ENCODE measurements at places on chromosomes 4 and X. TPM values are rescaled to one million over a fixed set of nuclear protein-coding genes. Genes with fewer than 3 reads are reported as not detected.

- no peak for DNase-seq
Observed at GRCh38 chrX:122941806-122942205, 242.3 kb upstream of the GRIA3 start.

The PITX2 gene
- not detected for total RNA-seq

DNA sequence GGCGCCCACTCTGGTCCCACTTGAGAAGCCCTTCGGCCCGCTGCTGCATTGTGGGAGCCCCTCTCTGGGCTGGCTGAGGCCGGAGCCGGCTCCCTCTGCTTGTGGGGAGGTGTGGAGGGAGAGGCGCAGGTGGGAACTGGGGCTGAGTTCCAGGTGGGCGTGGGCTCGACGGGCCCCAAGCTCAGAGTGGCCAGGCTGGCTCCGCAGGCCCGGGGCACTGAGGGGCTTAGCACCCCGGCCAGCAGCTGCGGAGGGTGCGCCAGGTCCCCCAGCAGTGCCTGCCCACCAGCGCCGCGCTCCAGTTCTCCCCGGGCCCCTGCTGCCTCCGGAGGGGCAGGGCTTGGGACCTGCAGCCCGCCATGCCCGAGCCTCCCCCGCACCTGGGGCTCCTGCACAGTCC, 65.2 kb upstream of the SMIM10 start:
- no peak for DNase-seq

GRCh38 chr4:6616087-6616995, 24.1 kb upstream of the MRFAP1 start:
- no peak for DNase-seq

DNA sequence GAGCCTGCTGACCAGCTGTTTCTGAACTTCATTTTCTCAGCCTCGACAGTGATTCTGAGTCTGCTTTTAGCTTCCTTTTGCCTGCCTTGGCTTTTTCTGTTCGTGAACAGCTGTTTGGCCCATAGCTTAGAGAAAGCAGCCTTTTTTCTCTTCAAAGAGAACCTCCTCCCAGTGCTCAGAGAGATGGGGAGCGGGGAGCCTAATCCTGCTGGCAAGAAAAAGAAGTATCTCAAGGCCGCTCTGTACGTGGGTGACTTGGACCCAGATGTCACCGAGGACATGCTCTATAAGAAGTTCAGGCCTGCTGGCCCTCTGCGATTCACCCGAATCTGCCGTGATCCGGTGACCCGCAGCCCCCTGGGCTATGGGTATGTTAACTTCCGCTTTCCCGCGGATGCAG, 756 bp downstream of the PABPC5 start:
- DNase-seq = no peak

DNA sequence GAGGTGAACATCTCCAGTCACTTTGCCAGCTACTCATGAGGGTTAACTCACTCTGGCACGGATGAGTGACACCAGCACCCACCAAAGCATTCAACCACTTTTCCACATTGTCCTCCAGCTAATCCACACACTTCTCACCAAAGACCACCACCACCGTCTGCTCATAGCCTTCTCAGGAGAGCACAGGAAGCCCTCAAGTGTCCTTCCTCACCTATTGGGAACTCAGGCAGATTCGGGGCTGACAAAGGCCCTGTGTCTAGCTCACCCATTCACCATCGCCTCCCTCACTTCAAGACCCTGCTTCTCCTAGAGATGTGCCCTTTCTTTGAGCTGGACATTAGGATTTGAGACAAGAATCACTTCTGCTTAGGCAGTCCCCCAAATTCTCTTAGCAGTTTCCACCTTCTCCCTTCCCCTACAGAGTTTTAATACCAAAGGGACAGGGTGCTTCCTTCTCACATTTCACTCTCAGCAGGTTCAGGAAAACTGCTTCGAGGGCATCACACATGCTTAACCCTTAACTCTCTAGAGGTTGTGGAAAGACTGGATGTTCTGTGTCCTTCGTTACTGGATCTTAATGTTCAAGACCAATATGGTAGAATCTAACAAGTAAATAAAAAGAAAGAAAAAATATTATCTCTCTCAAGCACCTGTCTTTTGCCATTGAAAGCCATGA, 11.0 kb downstream of the RXFP1 start:
- no peak for DNase-seq

The OPHN1 gene
- total RNA-seq = not detected

GRCh38 chr4:6110681-6111353, 89.5 kb downstream of the JAKMIP1 start:
- no peak for DNase-seq

The CLCN4 gene
- not detected for total RNA-seq

The UFSP2 gene
- 14.5 TPM for total RNA-seq

DNA sequence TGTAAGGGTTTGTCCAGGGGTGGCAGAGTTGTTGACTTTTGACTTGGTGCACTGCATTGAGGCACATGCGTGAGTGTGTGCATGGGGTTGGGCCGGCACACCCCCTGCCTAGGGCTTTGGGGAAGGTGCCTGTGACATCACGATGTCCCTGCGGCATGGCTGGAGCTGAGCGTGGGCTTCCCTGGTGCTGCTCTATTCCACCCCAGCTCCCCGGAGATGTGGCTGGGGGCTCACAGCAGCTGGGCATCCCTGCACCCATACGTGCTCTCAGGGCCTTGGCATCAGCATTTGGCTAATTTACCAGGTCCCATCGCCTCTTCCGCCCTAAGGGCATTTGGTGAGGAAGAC, 5.7 kb downstream of the PSAPL1 start:
- no peak for DNase-seq

The SPANXD gene
- not detected for total RNA-seq

DNA sequence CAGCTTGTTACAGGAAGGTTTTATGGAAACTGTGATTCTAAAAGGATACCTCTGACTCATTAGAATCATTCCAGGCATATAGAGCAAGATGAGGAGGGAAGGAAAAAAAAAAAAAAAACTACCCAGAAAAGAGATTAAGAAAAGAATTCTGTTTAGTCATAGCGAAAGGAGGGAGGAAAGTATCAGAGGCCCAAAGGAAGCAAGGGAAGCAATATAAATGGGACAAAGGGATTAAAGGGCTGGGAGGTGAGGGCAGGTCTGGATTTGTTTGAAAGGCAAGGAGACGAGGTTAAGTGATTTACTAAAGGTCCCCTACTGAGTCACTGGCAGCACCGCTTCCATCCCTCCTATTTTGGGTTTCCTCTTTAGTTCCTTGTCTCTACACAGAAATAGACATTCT, 88.6 kb upstream of the IL1RAPL1 start:
- no peak for DNase-seq

GRCh38 chr4:138832563-138832962, 183.0 kb upstream of the NOCT start:
- DNase-seq = no peak

The TMPRSS11B gene
- not detected for total RNA-seq

The TREX2 gene
- total RNA-seq = 1.4 TPM

- DNase-seq = no peak
Observed at GRCh38 chr4:103050736-103051436, 25.7 kb downstream of the SLC9B2 start.

DNA sequence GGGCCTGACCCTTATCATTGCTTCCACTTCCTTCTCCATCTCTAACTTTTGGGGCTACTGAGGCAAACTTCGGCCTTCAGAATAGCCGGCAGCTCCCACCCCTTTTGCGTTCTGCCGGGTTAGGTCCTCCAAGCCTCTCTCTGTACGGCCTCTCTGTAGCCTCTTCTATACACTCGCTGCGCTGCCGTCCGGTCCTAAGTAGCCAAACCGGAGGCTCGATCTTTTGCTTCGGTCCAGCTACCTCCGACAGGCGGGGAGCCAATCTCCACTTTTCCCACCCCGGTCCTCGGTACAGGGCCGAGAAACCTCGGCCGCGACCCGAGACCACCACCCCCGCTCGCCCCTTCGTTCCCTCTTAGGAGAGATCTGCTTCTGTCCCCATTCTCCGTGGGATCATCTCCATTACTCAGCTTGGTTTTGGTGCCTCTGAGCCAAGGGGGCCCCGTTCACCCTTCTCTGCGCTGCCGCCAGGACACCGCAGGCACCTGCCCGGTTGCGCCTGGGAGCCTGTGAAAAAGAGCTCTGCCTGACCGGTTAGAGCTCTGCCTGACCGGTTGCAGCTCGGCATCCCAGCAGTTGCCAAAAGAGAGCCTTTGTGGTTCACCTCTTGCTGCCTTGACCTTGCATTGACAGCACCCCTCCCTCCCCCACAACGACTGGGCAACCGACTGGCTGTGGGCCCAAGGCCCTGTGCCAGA, 1.0 kb upstream of the HTR2C start:
- no peak for DNase-seq

DNA sequence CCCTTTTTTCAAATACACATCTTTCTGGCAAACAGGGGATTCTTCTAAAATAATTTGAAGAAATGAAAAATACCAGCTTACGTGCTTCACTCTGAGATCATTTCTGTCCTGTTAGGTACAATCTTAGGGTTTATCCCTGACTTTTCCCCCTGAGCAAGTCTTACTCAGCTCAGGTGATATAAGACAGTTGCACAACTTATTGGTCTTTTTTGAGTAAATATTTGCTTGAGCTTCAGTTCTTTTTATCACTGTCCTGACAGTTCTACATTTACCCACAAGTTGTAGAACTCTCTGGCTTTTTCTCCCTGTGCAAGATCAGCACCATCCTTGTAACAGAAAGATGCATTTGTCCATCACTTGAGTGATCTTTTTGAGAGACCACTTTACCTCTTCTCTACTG, 84.9 kb downstream of the MID1IP1 start:
- no peak for DNase-seq

DNA sequence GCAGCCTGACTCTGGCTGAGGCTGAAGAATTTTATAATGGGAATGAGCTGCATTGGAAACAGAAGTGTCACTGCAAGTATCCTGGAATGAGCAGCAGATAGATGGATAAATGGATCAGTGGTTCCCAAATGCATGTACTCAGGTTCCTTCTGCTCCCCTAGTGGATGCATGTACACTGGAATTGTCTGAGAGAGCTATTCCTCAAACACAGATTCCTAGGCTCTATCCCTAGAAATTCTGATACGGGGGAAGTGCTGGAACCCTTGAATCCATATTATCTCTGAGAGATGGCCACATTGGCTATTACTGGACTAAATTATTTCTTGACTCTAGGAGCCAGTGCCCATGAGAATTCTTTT, 64.8 kb downstream of the TMEM131L start:
- DNase-seq = no peak

- no peak for DNase-seq
Observed at GRCh38 chr4:112063260-112063659, 82.0 kb upstream of the FAM241A start.

- DNase-seq = no peak
Observed at GRCh38 chr4:1477045-1477840, 71.0 kb upstream of the NKX1-1 start.

DNA sequence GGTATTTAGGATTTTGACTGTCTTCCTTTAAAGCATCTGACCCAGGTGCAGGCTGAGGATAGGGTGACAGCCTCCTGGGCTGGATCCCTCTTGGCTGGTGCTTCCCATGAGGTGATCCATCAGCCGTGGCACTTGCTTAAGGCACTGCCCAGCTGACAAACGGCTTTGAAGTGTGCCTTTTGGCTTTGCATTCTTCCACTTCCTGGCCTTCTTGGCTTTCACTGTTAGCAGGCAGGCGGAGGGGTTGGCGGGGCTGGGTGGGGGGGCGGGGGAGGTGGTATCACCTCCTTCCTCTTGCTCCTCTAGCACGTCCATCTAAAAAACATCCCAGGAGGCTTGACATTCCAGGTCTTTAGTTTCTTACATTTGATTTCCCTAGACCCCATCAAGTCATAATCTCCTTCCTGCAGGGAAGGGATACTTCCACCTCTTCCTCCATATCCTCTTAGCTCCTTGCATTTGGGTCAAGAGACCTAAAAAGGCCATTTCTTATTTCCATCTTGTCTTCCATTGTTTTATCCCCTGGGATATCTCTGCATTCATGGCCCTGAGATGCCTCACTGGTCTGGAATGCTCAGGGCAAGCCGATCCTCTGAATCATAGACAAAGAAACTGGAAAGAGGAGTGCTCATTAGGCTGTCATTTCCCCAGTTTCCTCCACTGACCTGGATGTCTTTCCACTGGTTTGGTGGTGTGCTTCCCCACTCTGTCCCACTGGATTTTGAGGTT, 11.3 kb upstream of the APLN start:
- DNase-seq = no peak

The RENBP gene
- total RNA-seq = 9.3 TPM

GRCh38 chrX:154602226-154602625, 16.9 kb downstream of the CTAG1B start:
- DNase-seq = no peak

DNA sequence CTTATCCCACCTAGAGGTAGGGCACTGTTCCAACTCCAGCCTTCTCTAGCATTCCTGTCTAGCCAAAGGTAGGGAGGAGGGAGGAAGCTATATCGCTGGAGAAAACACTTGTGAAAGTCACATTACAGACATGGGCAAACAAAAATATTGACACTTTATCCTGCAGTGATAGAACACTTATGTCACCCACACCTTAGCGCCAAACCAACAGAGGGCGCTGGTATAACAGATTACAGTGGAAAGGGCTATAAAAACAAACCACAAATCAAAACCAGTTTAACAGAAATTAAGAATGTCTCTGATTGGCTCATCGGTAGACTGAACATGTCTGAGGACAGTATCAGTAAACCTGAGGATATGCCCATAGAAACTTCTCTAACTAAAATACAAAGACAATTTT, 451.3 kb downstream of the TLL1 start:
- no peak for DNase-seq

GRCh38 chrX:121011254-121011653, 25.7 kb upstream of the CT47A1 start:
- DNase-seq = no peak

- DNase-seq = no peak
Observed at GRCh38 chr4:57154191-57154590, 44.0 kb upstream of the IGFBP7 start.

GRCh38 chr4:17366496-17366895, 145.4 kb downstream of the QDPR start:
- DNase-seq = no peak

GRCh38 chr4:11824566-11824965, 395.9 kb upstream of the HS3ST1 start:
- DNase-seq = no peak

GRCh38 chr4:165842684-165843083, 30.4 kb upstream of the TLL1 start:
- no peak for DNase-seq

The ADH1A gene
- not detected for total RNA-seq

DNA sequence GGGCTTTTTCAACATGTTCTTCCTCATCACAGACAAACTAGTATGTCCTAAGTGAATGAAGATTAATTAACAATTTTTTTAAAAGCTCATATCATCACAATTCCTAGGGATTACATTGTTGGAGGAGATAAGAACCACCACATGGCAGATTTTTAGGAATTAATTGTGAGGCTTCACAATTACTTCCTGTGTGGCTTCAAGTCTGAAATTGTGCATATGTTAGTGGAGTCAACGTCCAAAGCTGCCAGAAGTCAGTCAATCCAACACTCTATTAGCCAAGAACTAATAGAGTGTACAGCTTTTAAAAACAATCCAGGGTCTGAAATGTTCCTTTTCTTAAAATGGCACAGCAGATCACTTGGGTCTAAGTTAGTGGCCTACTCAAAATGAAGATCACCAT, 49.3 kb upstream of the C1QTNF7 start:
- no peak for DNase-seq

DNA sequence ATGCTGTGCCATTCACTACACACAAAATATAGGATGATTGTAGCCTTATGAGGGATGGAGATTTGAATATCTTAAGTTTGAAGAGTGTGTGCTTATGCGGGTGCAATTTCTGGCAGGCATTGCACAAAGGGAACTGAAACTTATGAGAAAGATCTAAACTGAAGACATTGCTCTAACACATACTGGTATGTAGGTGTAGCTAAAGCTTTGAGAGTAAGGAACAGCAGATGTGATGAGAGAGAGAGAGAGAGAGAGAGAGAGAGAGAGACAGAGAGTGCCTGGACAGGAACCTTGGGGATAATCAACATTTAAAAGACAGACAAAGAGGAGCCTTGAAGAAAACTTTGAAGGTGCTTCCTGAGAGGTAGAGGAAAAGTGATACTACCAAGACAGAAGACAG, 379.7 kb downstream of the SPRY1 start:
- DNase-seq = no peak
